ENCODE measurements at places on chromosomes 6 and 20.

GRCh38 chr6:52160472-52161104, 25.6 kb upstream of the IL17A start:
- H3K27ac ChIP-seq: no peak overlapping the region
- H3K36me3 ChIP-seq: no peaks in the 10 kb centered on the region
- DNase-seq: no peak
- no peak overlapping the region for H3K4me3 ChIP-seq

DNA sequence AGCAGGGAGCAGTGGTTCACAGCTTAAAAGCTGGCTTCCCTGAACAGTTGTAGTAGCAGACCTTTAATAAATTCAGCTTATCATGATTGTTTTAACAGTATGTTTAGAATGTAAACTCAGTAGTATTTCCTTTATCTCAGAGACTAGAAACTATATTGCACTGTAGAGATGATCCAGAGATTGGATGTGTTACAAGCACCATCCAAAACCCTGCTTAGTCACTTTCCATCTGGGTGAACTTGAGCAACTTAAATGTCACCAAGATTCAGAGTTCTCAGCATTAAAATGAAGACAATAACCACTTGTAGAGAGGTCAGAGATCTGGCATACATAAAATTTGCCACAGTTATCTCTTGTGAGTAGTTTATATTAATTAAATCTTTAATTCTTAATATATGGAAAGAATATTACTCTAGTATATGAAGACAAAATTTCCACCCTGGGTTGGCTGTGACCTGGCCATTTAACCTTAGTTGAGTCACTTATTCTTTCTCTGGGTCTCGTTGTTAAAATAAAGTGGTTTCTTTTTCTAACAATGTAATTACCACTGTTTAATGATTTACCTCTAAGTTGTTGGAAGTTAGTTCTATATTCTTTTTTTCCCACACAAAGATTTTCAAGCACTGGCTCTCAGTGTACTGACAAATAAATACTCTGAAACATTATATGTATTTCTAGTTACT, 239.2 kb upstream of the FKBP1C start:
- DNase-seq: no peak
- H3K36me3 ChIP-seq: no peaks in the 10 kb centered on the region
- no peak overlapping the region for H3K27ac ChIP-seq
- H3K4me3 ChIP-seq: no peak overlapping the region
- no peaks in the 10 kb centered on the region for H3K27me3 ChIP-seq
- H3K4me1 ChIP-seq: no peaks in the 10 kb centered on the region

DNA sequence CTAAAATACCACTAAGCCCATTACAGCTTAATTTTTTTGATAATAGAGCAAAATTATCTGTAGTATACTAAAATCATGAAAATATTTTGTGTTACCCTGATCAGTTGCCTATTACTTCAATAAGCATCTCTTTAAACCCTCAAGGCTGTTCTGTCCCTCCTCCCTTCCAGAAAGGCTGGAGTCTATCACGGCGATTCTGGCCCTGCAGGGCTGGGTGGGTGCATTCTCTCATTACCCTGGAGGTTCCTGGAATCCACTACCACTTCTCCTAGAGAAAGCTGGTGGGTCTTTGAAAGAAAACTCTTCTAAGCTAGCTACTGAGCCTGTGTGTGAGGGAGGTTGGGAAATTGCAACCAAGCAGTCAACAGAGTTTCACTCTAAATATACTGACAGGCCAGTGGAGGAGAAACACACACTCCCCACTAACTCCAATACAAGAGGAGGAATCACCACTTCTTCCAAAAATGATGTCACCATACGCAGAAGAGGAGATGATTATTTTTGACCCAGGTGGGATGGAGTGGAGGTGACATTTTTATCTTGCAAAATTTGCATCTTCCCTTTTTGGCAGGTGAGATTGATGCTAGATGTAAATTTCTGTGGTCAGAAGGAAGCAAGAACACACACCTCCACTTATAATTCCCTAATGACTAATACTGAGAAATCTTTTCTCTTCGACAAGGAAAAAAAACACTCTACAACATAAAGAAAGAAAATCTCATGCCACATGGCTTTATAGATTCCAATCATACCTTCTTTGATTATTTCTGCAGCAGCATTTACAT, 182.3 kb upstream of the PHACTR1 start:
- H3K27ac ChIP-seq: no peak overlapping the region
- no peaks in the 10 kb centered on the region for H3K27me3 ChIP-seq
- DNase-seq: no peak
- H3K4me1 ChIP-seq: no peaks in the 10 kb centered on the region

DNA sequence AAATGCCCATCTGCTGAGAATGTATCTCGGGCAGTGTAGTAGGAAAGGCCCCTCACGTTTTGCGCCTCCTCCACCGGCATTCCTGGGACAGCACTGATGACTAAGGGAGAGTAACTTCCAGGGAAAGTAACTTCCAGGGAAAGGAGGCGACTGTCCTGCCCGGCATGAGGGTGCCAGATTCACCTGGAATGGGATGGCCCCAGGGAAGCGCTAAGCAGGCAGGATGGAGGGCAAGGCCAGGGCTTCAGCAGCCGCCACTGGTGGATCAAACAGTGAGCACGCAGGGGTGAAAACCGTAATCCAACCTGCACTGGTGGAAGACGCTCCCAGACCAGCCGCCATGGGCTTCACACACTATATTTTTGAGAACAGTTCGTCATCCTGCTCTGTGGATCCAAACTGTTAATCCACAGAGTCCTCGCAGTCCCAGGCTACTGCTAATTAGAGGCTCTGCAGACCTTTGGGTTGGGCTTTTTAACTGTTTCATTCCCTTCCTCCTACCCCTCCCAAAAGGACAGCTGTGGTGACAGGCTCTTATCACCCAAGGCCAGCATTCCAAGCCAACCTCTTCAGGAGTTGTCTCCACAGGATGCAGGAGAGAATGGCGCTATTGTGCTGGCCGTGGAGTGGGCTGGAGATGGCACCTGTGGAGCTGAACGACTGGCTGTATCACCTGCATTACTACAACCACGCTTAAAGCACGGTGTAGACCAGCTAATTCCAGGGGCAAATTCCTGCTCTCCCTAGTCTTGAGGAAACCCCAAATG, 178.9 kb downstream of the DLL1 start:
- H3K4me3 ChIP-seq: no peak overlapping the region
- H3K36me3 ChIP-seq: no peaks in the 10 kb centered on the region
- no peaks in the 10 kb centered on the region for H3K27me3 ChIP-seq
- no peak overlapping the region for H3K27ac ChIP-seq
- DNase-seq: no peak

GRCh38 chr6:105593056-105593690, 190.3 kb upstream of the PREP start:
- DNase-seq: no peak
- no peak overlapping the region for H3K4me3 ChIP-seq
- H3K36me3 ChIP-seq: no peaks in the 10 kb centered on the region
- H3K4me1 ChIP-seq: peaks cover 4% of the 10 kb centered on the region
- H3K27ac ChIP-seq: no peak overlapping the region

GRCh38 chr6:2866171-2866846, 24.6 kb upstream of the SERPINB1 start:
- H3K4me1 ChIP-seq: peaks cover 48% of the 10 kb centered on the region
- peak overlapping the region; percentile 67 for H3K27ac ChIP-seq
- no peak overlapping the region for H3K4me3 ChIP-seq
- peak; percentile 76 for DNase-seq
- no peaks in the 10 kb centered on the region for H3K36me3 ChIP-seq

GRCh38 chr6:142872376-142872775, 72.6 kb downstream of the HIVEP2 start:
- DNase-seq: no peak
- no peaks in the 10 kb centered on the region for H3K36me3 ChIP-seq
- no peaks in the 10 kb centered on the region for H3K27me3 ChIP-seq
- no peak overlapping the region for H3K4me3 ChIP-seq
- peaks cover 35% of the 10 kb centered on the region for H3K4me1 ChIP-seq

GRCh38 chr6:138188278-138188941, 26.7 kb downstream of the ARFGEF3 start:
- H3K36me3 ChIP-seq: no peaks in the 10 kb centered on the region
- H3K4me1 ChIP-seq: no peaks in the 10 kb centered on the region
- H3K27ac ChIP-seq: no peak overlapping the region

DNA sequence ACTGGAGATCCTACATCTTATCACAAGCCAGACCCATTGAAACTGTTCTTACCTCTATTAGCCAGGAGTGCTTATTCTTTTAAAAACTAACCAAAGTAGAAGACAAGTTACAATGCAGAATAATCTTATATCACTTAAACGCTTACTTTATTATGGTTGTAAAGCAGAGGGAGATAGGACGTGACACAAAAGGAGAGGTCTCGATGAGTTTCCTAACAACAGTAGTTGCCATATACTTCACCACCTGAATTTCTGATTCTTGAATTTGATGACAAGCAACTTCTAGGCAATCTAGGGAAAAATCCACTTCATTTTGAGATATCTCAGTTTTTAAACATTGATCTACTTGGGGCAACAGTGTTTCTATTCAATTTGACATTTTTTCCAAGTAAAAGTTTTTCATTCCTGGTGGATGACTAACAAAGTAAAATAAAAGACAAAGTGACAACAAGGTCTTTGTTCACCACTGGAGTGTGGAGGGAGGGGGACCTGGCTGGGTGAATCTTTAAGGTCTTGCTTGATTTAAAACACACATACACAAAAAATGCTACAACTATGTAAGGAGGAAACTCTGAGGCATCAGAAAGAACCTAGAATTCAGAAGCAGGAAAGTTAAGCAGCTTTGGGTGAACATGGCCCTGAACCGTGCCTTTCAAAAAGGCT, 110.9 kb downstream of the SMLR1 start:
- no peaks in the 10 kb centered on the region for H3K4me1 ChIP-seq
- no peak for DNase-seq
- no peak overlapping the region for H3K27ac ChIP-seq
- no peaks in the 10 kb centered on the region for H3K27me3 ChIP-seq

DNA sequence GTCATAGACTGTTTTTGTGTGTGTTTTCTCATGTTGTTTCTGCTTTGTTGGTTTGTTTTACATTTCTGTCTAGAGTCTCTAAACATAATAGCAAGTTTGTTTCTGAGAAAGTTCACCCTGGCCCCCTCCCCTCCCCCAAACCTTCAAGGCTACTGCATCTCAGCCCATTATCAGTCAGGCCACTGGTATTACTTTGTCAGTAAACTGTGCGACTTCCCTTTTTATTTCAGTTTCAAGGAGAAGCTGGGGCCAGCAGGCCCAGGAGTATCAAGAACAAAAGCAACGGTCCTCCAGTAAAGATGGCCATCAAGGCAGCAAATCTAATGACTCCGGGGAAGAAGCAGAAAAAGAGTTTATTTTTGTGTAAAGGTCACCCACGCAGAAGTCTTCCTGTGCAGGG, 32.8 kb upstream of the SCGN start:
- H3K27me3 ChIP-seq: no peaks in the 10 kb centered on the region
- DNase-seq: no peak
- H3K4me3 ChIP-seq: no peak overlapping the region
- H3K4me1 ChIP-seq: no peaks in the 10 kb centered on the region
- no peak overlapping the region for H3K27ac ChIP-seq
- H3K36me3 ChIP-seq: no peaks in the 10 kb centered on the region

DNA sequence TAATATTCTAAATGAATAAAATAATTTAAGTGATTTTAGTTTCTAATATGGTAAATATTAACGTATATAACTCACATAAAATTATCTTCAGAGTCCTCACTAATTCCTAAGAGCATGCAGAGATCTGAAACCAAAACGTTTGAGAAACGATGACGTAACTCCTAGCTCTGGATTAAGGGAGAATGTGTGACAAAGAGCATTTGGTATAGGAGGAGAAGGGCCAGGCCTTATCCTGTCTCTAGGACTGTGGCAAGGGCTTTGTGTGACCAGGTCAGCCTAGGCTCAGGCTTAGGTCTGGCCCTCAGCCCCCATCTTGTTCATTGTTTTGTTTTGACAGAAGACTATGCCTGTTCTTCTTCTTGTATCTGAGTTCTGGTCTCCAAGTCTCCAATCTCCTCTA, 19.2 kb upstream of the POLR1H start:
- H3K27ac ChIP-seq: no peak overlapping the region
- H3K27me3 ChIP-seq: no peaks in the 10 kb centered on the region
- H3K4me3 ChIP-seq: no peak overlapping the region
- H3K4me1 ChIP-seq: peaks cover 15% of the 10 kb centered on the region

DNA sequence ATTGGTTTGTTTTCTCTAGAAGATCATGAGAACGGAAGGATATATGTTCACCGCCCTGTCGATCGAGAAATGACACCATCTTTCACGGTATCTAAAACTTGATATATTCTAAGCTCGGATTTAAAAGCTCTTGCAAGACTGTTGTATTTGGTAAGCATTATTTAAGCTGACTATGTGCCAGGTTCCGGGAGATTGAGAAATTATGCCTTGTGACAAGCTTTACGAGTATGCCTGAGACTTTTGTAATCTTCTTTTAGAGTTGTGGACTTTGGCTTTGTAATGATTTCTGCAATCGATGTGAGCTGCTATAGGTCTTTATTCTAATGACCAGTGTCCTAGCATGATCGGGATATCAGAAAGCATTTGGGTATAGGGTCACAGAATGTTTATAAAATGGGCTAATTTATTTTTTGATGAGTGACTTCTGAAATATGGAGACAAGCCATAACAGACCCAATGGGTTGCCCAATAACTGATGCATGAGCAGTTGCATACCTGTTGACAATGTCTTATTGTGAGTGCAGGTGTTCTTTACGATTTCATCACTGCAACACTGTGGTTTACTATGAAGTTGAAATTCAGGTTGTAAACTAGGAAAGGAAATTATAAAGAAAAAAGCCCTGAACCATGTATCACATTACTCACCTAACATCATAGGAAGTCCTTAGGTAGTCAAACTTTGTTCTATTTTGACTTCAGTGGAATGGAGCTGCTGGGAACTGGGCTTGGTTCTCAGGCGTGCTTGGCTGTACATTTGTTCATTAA, 14.0 kb downstream of the CDH26 start:
- no peaks in the 10 kb centered on the region for H3K4me1 ChIP-seq
- no peaks in the 10 kb centered on the region for H3K36me3 ChIP-seq
- DNase-seq: no peak
- H3K4me3 ChIP-seq: no peak overlapping the region

DNA sequence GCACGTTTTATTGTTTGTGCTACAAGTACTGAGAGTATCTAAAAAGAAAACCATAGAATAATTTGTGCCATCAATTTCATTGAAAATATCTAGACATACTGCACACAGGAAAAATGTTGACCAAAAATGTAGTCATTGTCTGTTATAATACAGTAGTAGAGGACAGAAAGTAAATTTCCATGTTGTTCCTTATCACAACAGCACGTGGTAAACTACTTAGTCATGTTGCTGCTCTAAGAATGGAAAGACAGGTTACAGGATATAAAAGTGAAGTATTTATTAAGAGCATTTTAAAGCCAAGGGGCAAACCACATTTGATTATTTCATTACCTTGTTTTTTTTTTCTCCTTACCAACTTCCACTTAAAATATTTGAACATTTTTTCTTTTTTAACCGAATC, 89.0 kb upstream of the CEP85L start:
- no peak overlapping the region for H3K27ac ChIP-seq
- no peaks in the 10 kb centered on the region for H3K4me1 ChIP-seq
- no peak for DNase-seq
- H3K36me3 ChIP-seq: no peaks in the 10 kb centered on the region
- no peaks in the 10 kb centered on the region for H3K27me3 ChIP-seq

- DNase-seq: no peak
- H3K27me3 ChIP-seq: no peaks in the 10 kb centered on the region
- H3K4me1 ChIP-seq: peaks cover 5% of the 10 kb centered on the region
- H3K36me3 ChIP-seq: no peaks in the 10 kb centered on the region
- no peak overlapping the region for H3K27ac ChIP-seq
- H3K4me3 ChIP-seq: no peak overlapping the region
These were observed 21.4 kb upstream of the NELFCD start for GRCh38 chr20:58959652-58960051.

All from GM12878 (cell line).